ENCODE measurements at places on chromosomes 11 and 22.

DNA sequence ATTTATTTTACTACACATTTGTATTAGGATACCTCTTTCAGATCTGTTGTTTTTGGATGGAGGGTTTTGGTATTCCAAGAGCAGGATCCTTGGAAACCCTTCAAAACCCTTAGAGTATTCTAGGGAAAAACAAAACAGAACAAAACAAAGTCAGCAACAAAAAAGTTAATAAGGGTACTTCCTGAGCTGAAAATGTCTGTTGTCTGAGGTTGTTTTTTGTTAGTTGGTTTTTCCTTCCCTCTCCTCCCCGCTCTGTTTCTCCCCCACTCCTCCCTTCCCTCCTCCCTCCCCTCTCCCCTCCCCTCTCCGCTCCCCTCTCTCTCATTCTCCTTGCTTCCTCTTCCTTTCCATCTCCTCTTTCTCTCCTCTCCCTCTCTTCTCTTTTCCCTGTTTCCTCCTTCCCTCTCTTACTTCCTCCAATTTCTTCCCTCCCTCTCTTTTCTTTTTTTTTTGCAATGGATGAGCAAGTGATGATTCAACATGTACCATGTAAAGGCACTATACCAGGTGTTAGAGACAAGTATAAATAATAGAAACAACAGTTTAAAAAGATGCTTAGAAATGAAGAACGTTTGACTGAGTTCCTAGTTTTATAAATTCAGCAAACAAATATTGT lies 160.6 kb downstream of the TMEM135 start:
- no peaks in the 10 kb centered on the region for H3K36me3 ChIP-seq
- H3K27me3 ChIP-seq: no peaks in the 10 kb centered on the region
- no peak overlapping the region for H3K4me3 ChIP-seq

DNA sequence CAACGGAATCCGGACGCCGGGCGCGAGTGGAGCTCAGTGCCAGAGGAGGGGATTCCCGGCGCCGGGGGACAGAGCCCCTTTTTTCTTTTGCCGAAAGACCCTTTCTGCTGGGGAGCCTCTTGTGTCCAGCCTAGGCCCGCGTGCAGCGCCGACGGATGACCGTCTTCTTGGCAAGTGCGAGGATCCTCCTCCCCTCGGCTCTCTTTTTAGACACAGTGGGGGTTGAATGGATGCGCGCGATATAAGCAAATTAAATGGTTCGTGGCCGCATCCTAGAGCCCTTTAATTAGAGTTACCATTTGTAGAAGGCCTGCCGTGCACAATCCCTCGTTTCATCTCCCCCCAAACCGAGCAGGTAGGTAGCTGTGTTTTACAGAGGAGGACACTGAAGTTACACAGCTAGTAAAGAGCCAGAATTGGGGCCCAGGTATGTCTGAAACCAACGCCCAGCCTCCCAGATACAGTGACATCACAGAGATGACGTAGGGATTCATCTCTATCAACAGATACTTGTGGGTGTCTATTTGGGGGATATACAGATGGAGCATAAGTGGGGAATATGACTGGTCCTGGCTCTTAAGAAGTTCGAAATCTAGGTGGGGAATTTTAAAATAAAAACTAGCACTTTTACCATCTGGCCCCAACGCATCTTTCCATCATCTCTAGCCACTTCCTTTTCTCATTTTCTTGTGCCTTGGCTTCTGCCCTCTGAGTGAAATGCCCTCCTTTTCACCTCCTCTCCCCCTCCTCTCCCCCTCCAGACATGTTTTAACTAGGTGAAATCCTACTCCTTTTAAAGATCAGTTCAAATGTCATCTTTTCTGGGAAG lies 875 bp downstream of the TCP11L1 start:
- H3K4me1 ChIP-seq: peaks cover 11% of the 10 kb centered on the region
- peak overlapping the region; percentile 96 for H3K4me3 ChIP-seq
- DNase-seq: peak; percentile 33
- peaks cover 4% of the 10 kb centered on the region for H3K27me3 ChIP-seq
- peak overlapping the region; percentile 94 for H3K27ac ChIP-seq
- peaks cover 11% of the 10 kb centered on the region for H3K36me3 ChIP-seq

DNA sequence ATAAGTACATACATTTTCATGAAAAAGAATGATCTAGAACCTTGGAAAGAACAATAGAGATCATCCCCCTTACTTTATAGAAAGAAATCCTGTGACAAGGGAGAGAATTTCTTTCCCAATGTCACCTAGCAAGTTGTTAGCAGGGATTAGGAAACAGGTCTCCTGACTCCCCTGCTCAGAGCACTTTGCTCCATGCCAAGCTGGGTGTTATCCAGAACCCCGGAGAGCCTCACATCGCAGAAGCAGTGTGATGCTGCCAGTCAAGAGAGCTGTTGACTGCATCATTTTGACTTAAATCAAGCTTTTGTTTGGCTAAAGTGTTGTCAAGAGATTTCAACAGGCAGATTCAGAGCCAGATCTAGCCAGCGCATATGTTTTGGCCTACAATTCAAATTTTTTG lies 3.6 kb upstream of the RRAS2 start:
- H3K27ac ChIP-seq: no peak overlapping the region
- H3K36me3 ChIP-seq: peaks cover 8% of the 10 kb centered on the region
- H3K4me1 ChIP-seq: peaks cover 14% of the 10 kb centered on the region
- no peak overlapping the region for H3K4me3 ChIP-seq
- no peak for DNase-seq
- no peaks in the 10 kb centered on the region for H3K27me3 ChIP-seq

DNA sequence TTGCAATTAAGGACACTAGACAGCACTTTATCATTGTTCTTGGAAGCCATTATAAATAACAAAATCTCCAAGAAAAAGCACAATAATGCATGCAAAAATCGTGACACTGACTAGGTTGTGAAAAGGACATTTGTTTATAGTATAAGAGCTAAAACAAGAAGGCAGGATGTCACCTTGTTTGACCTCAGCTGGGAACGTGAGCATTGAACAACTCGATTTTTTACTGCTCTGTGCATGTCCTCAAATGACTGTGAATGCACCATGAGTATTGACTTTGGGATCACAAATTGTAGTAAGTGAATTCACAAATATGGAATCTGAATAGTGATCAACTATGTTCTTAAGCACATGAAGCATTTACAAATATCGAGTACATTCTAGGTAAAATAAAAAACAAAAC lies 35.3 kb upstream of the ARHGAP20 start:
- H3K27me3 ChIP-seq: peaks cover 21% of the 10 kb centered on the region
- no peak overlapping the region for H3K4me3 ChIP-seq
- DNase-seq: no peak
- H3K4me1 ChIP-seq: no peaks in the 10 kb centered on the region
- no peak overlapping the region for H3K27ac ChIP-seq

DNA sequence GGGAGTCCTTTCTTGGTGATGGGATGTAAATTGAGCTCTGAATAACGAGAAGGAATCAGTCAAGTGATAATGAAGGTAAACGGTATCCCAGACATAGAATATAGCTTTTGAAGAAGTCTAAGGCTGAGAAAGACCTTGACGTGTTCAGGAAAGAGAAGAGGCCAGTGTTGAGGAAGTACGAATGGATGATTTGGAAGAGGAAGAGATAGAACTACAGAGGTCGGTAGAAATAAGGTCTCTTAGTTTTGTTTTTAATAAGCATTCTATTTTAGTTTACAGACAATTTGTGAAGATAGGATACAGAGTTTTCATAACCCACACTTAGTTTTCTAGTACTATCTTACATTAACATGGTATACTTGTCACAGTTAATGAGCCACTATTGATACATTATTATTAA lies 1598.1 kb downstream of the FAM181B start:
- H3K27ac ChIP-seq: no peak overlapping the region
- H3K4me3 ChIP-seq: no peak overlapping the region
- no peak for DNase-seq
- H3K36me3 ChIP-seq: no peaks in the 10 kb centered on the region
- no peaks in the 10 kb centered on the region for H3K27me3 ChIP-seq
- H3K4me1 ChIP-seq: no peaks in the 10 kb centered on the region

DNA sequence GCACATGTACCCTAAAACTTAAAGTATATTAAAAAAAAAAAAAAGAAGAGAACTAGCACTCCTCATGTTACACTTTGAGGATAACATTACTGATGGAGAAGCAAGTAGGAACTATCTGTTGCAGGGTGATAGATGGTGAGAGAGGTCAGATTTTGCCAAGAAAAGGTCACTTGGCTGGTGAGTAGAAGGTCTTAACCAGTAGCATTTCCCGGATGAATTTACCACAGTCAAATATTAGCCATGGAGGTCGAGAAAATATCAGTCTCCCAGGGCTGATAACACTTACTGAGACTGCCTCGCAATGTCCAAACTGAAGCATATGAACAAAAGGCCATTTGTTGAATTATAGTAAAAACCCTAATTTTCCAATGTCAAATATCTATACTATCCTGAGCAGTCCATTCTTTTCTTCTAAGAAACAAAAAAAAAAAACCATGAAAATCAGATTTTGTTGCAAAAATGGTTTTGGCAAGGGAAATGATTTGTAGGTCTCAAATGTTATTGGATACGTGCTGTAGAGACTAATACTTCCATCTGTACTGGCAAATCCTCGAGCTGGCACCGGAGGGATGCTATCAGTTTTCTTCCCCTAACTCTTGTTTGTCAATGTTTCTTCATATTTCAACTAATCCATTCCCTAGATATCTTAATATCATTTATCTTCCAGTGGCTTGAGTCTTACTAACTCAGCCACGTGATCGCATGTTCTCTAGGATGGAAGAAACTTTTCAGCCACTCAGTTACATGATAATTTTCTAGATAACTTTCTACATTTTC lies 14.5 kb upstream of the BBOX1 start:
- H3K4me3 ChIP-seq: no peak overlapping the region
- H3K27ac ChIP-seq: no peak overlapping the region
- H3K4me1 ChIP-seq: no peaks in the 10 kb centered on the region
- H3K27me3 ChIP-seq: no peaks in the 10 kb centered on the region

- no peaks in the 10 kb centered on the region for H3K36me3 ChIP-seq
- H3K4me1 ChIP-seq: no peaks in the 10 kb centered on the region
- no peak for DNase-seq
Observed at GRCh38 chr11:1422481-1422880, 32.7 kb downstream of the BRSK2 start.

GRCh38 chr11:31757260-31757835 lies 53.8 kb downstream of the PAX6 start:
- no peaks in the 10 kb centered on the region for H3K4me1 ChIP-seq
- DNase-seq: no peak
- H3K27me3 ChIP-seq: no peaks in the 10 kb centered on the region
- H3K27ac ChIP-seq: no peak overlapping the region

- H3K27me3 ChIP-seq: peaks cover 42% of the 10 kb centered on the region
- peaks cover 5% of the 10 kb centered on the region for H3K4me1 ChIP-seq
- no peak overlapping the region for H3K4me3 ChIP-seq
- peaks cover 5% of the 10 kb centered on the region for H3K36me3 ChIP-seq
- no peak for DNase-seq
Observed at GRCh38 chr11:67053896-67054329, 2.7 kb upstream of the RHOD start.

DNA sequence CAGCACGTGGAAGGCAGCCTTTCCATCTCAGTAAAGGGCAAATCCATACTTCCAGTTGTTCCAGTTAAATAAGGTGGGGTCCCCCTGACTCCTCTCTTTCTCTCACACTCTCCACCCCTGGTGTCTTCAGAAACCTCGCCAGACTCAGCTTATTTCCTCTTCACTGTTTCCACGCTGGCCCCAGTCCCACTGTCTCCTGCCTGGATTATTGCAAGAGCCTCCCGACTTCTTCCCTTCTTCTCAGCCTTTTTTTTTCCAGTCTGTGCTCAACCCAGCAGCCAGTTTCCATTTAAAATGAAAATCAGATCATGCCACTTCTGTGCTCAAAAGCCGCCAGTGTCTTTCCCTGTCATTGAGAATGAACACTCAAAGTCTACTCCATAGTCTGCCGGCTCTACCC lies 131.4 kb downstream of the PKNOX2 start:
- H3K27ac ChIP-seq: no peak overlapping the region
- no peak overlapping the region for H3K4me3 ChIP-seq
- no peaks in the 10 kb centered on the region for H3K4me1 ChIP-seq
- no peaks in the 10 kb centered on the region for H3K36me3 ChIP-seq
- peaks cover 25% of the 10 kb centered on the region for H3K27me3 ChIP-seq
- DNase-seq: no peak

GRCh38 chr22:45453764-45454163 lies 40.3 kb downstream of the RIBC2 start:
- no peak overlapping the region for H3K4me3 ChIP-seq
- DNase-seq: no peak
- H3K36me3 ChIP-seq: no peaks in the 10 kb centered on the region
- no peaks in the 10 kb centered on the region for H3K4me1 ChIP-seq
- no peak overlapping the region for H3K27ac ChIP-seq

DNA sequence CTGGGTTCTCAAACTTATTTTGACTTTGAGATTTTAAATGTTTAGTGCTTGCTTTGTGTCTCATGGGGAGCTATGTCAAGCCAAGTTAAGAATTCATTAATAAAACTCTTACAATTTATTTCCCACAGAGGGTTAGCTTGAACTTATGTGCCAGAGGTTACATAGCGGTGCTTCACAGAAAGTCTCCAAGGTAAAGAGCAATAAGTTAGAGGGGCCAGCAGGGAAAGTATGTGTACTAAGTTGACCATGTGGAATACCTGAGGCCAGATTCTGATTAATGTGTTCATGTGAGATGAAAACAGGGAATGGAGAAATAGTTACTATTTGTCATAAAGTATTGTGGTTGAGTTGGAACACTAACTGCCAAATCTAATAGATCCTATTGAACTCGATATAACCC lies 149.3 kb downstream of the TMEM135 start:
- H3K36me3 ChIP-seq: peaks cover 3% of the 10 kb centered on the region
- no peaks in the 10 kb centered on the region for H3K27me3 ChIP-seq
- peaks cover 3% of the 10 kb centered on the region for H3K4me1 ChIP-seq
- H3K4me3 ChIP-seq: no peak overlapping the region
- DNase-seq: no peak
- H3K27ac ChIP-seq: no peak overlapping the region

GRCh38 chr22:49100316-49100715 lies 727.4 kb downstream of the BRD1 start:
- no peaks in the 10 kb centered on the region for H3K36me3 ChIP-seq
- no peak overlapping the region for H3K4me3 ChIP-seq
- no peaks in the 10 kb centered on the region for H3K4me1 ChIP-seq
- H3K27me3 ChIP-seq: peaks cover 16% of the 10 kb centered on the region
- H3K27ac ChIP-seq: no peak overlapping the region

DNA sequence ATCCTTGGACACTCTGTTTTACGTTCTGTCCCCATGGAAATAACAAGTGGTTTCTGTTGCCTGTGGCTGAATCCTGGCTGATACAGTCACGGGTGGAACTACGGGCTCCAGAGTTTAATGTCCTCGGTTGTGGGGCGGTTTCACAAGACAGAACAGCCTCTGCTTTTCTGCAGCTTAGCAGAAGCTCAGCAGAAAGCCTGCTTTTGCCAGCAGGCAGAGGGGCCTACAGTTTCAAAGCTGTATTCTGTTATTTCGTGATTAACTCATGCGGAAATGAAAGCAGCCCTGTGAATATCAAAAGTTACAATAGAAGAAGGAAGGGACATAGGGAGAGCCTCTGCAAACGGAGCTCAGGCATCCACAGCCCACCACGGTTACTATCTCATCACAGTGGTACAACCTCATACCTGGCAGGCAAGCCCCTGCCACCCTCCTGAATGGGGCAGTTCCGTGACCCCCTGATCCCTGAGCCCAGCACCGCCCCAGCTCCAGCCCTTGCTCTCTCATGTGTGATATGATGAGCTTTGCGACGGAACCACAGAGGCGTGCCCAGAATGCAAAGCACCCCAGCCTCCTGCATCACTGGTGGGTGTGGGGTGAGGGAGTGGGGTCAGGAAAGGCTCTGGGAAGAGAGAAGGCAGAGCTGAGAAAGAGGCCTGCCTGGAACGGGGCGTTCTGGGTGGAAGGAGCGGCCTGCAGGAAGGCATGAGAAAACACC lies 360.6 kb downstream of the BRD1 start:
- H3K4me3 ChIP-seq: no peak overlapping the region
- no peak for DNase-seq
- no peaks in the 10 kb centered on the region for H3K4me1 ChIP-seq
- H3K27ac ChIP-seq: no peak overlapping the region
